Activated naive CD8-positive, alpha-beta T cell treated with anti-CD3 and anti-CD28 coated beads, Interleukin-2, amount 10 ng/mL, durations not matched to agents 7 days and 5 days (primary cell): ENCODE measurements at places on chromosomes 5 and 9. TPM values are rescaled to one million over a fixed set of nuclear protein-coding genes. Genes with fewer than 3 reads are reported as not detected.

MED7 gene
- 15.5 TPM for total RNA-seq

ACER2 gene
- total RNA-seq, result 3.9 TPM

PIP5K1B gene
- total RNA-seq, result not detected

CEL gene
- total RNA-seq, result 1.4 TPM

OTP gene
- total RNA-seq, result not detected

PPP2R2B gene
- 5.3 TPM for total RNA-seq

ADGRD2 gene
- total RNA-seq, result not detected
